ENCODE measurements at places on chromosomes 16 and 17.

DNA sequence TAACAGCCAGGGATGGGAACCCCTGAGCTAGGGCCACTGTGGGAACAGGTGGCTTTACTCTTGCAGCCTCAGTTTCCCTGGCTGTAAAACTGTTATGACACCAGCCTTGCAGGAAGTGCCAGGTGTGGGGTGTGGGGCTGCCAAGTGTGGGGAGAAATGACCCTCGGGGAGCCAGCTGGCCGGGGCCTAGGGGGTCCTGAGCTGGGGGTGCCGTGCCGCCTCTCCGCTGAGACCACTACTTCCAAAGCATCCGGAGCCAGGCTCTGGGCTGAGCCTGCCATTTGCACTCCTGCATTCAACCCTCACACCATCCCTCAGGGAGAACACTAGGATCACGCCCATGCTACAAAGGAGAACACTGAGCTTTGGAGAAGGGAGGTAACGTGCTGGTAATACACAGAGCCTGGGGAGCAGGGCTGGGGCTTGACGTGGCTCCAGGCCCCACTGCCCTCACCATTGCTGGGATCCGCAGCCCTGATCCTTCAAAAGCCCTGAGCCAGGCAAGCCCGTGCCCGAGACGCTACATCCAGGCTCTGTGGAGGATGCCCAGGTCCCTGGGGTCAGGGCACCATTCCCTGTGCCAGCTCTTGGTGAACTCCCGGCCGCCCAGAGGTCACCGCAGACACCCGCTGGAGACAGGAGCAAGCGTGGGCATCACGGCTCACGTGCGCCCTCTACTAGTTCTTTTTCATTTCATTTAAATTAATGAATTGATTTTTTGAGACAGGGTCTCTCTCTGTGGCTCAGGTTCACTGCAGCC is 28.8 kb upstream of the GINS2 start:
- no peaks in the 10 kb centered on the region for H3K36me3 ChIP-seq
- H3K4me3 ChIP-seq: no peak overlapping the region
- peak; percentile 29 for DNase-seq
- H3K27ac ChIP-seq: no peak overlapping the region

- DNase-seq: no peak
- no peaks in the 10 kb centered on the region for H3K4me1 ChIP-seq
Measured at GRCh38 chr16:23924128-23924527, 88.3 kb downstream of the PRKCB start.

GRCh38 chr17:75691801-75692626 is 24.9 kb downstream of the SAP30BP start:
- peaks cover 67% of the 10 kb centered on the region for H3K36me3 ChIP-seq
- no peak overlapping the region for H3K4me3 ChIP-seq
- no peak for DNase-seq
- no peaks in the 10 kb centered on the region for H3K27me3 ChIP-seq
- H3K4me1 ChIP-seq: peaks cover 32% of the 10 kb centered on the region
- no peak overlapping the region for H3K27ac ChIP-seq

GRCh38 chr17:14926526-14927122 is 338.5 kb downstream of the PMP22 start:
- no peaks in the 10 kb centered on the region for H3K27me3 ChIP-seq
- DNase-seq: peak; percentile 5
- no peaks in the 10 kb centered on the region for H3K36me3 ChIP-seq
- H3K4me1 ChIP-seq: no peaks in the 10 kb centered on the region
- no peak overlapping the region for H3K4me3 ChIP-seq

GRCh38 chr16:85697431-85697830 is 8.7 kb upstream of the GINS2 start:
- DNase-seq: no peak
- H3K27me3 ChIP-seq: peaks cover 2% of the 10 kb centered on the region
- no peak overlapping the region for H3K4me3 ChIP-seq

- no peak overlapping the region for H3K27ac ChIP-seq
- peak; percentile 53 for DNase-seq
- H3K36me3 ChIP-seq: no peaks in the 10 kb centered on the region
- H3K4me1 ChIP-seq: peaks cover 53% of the 10 kb centered on the region
Measured at GRCh38 chr17:1203111-1203966, 23.6 kb upstream of the ABR start.

DNA sequence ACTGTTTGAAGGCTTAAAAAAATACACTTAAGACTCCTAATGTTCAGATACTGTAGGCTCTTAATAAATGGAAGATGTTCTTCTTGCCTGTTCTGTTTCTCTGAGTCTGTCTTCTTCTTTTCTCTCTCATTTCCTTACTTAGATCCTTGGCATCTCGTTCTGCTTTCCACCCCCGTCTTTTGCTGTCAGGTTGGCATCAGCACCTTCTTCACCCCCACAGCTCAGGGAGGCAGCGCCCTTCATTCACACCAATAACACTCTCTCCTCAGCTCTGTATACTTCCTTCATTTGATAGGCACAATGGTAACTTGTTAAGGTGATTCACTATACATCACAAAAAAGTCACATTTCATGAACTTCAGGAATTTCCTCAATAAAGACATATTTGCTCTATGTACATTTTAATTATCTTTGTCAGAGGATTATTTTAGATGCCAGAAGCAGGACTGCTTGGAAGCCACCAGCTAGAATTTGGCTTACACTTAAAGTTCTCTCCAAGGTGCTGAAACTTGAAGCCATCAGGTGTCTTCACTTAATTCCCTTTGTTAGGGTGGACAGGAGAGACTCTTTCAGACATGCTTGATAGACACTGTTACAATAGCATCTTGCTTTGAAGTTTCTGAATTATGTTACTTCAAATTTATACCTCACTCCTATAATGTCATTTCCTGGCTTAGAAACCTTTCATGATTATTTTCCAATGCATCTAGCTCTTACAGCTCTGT is 670.1 kb upstream of the C16orf82 start:
- no peak for DNase-seq
- H3K36me3 ChIP-seq: no peaks in the 10 kb centered on the region
- no peaks in the 10 kb centered on the region for H3K27me3 ChIP-seq
- H3K27ac ChIP-seq: no peak overlapping the region

DNA sequence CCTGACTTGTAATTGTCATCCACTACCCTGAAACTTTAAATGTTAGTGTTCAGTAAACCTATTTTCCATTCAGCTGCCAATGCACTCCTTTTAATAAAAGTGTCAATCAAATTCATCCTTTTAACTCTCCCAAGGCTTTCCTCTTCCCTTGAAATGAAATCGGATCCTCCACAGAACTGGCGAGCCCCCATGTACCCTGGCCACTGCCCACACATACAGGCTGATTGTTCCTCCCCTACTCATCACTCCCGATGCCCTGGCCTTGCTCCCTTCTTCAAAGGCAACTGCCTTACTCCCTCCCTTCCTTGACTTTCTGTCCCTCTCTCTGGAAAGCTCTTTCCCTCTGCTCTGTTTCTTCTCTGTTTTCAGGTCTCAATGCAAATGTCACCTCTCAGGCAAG is 7.6 kb downstream of the KRT33A start:
- peaks cover 39% of the 10 kb centered on the region for H3K4me1 ChIP-seq
- H3K27ac ChIP-seq: no peak overlapping the region
- no peak overlapping the region for H3K4me3 ChIP-seq

GRCh38 chr17:48646183-48647102 is 20.3 kb upstream of the HOXB9 start:
- peaks cover 7% of the 10 kb centered on the region for H3K4me1 ChIP-seq
- DNase-seq: no peak
- H3K27ac ChIP-seq: no peak overlapping the region
- H3K27me3 ChIP-seq: peaks cover 67% of the 10 kb centered on the region
- H3K4me3 ChIP-seq: peak overlapping the region; percentile 51

DNA sequence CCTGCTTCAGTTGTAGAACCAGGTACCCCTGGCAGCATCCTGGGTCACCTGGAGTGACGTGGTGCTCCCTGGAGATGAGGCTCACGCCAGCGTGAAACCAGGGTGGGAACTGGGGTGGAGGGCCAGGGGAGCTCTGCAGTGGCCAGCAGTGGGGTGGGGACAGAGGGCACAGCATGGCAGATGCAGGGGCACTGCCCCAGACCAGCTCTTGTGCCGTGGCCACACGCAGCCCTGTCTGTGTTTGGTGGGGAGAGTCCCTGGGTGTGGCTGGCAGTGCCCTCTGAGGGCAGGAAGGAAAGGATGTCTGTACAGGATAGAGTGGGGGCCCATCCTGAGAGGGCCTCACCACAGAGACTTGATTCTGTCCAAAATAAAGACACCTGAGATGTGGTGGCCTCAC is 24.5 kb downstream of the ZNF750 start:
- peaks cover 15% of the 10 kb centered on the region for H3K36me3 ChIP-seq
- no peak overlapping the region for H3K4me3 ChIP-seq
- peaks cover 4% of the 10 kb centered on the region for H3K4me1 ChIP-seq
- H3K27me3 ChIP-seq: no peaks in the 10 kb centered on the region
- no peak for DNase-seq

DNA sequence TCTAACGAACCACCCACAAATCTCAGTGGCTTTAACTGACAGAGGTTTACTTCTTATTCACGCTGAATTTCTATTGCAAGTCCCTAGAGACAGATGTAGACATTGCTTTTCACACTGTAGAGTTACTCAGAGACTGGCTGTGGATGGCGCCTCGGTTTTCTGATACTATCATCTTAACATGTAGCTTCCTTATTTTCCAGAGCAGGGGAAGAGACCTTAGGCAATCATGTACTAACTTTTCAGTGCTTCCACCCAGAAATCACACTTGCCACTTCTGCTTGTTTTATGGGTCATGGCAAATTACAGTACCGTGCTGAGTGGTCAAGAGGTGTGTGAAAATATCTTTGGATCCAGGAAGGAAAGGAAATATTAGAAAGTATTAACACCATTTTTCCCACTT is 65.4 kb downstream of the MAF start:
- DNase-seq: no peak
- no peaks in the 10 kb centered on the region for H3K36me3 ChIP-seq
- no peak overlapping the region for H3K4me3 ChIP-seq
- no peaks in the 10 kb centered on the region for H3K27me3 ChIP-seq
- H3K27ac ChIP-seq: no peak overlapping the region

DNA sequence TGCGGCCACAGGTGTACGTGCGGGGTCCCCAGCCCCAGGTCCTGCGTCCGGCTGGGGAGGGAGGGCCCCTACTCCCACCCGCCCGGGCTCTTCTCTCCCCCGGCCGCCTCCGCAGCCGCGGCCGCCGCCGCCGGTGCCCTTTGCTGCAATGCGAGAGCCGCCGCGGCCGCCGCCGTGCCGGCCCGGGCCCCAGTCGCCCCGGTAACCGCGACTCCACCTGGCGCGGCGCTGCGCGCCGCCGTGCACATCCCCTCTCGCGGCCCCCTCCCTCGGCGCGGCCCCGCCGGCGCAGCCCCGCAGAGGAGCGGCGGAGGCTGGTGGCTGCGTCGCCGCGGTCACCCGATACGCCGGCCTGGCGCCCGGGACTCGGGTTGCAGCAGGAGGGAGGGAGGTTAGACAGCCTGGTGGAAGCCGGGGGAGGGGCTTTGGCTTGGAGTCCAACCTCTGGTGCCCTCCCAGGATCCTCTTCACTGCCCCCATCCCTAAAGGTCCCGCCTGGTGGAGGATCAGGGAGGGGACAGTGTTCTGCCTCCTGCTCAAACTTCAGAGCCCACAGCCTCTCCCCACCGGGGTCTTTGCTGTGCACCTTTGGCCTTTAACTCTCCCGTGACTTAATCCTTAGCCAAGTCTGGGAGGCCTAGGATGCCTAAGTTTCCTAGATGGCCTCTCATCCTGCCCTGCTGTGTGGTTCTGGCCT is 32.9 kb downstream of the SRCIN1 start:
- no peak overlapping the region for H3K27ac ChIP-seq
- H3K4me3 ChIP-seq: peak overlapping the region; percentile 52
- H3K27me3 ChIP-seq: peaks cover 26% of the 10 kb centered on the region
- no peaks in the 10 kb centered on the region for H3K36me3 ChIP-seq

GRCh38 chr17:13599864-13600263 is 1.9 kb downstream of the HS3ST3A1 start:
- H3K4me1 ChIP-seq: peaks cover 14% of the 10 kb centered on the region
- DNase-seq: no peak
- no peak overlapping the region for H3K4me3 ChIP-seq
- H3K27ac ChIP-seq: no peak overlapping the region

DNA sequence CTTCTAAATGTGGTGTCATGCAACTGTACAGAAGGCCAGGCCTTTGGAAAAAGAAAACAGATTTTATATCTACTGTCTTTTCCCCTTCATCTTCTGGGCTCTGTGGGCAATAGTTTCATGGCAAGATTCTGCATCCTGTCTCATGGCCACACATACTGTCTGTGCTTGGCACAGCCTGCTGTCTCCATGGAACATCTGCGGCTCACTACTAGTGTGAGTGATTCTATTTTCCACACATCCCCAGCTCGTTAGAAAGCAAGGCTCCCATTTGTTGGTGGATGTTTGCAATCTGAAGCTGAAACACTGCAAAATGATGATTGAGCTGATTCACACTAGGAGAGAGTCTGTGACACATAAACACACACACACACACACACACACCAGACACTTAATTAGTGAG is 32.4 kb downstream of the CACNG3 start:
- H3K4me1 ChIP-seq: no peaks in the 10 kb centered on the region
- H3K36me3 ChIP-seq: no peaks in the 10 kb centered on the region
- no peak overlapping the region for H3K4me3 ChIP-seq

DNA sequence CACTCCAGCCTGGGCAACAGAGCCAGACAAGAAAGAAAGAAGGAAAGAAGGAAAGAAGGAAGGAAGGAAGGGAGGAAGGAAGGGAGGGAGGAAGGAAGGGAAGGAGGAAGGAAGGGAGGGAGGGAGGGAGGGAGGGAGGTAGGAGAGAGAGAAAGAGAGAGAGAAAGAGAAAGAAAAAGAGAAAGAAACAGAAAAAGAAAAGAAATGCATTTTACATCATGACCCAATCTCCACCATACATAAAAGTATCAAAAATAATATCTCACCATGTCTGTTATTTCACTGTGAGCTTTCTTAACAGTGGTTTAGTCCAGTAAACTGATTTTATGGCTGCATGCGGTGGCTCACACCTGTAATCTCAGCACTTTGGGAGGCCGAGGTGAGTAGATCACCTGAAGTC is 70.0 kb downstream of the CYTH1 start:
- no peak overlapping the region for H3K27ac ChIP-seq
- no peak for DNase-seq
- H3K4me1 ChIP-seq: peaks cover 41% of the 10 kb centered on the region
- no peak overlapping the region for H3K4me3 ChIP-seq

DNA sequence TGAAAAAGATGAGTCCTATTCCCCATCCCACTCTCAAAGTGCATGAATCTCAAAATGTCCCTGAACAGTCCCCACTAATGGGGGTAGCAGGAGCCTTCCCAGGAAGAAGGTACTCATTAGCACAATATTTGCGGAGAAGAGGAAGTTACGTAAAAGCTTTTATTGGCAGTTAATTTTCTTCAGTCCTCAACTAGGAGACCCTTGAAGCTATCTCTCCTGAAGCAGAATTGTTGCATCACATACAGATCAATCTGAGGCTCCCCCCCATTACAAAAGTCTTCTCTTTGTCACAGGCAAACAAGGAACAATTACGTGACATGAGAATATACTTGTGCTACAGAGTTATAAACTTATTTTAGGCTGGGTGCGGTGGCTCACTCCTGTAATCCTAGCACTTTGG is 14.2 kb downstream of the SLFN12L start:
- DNase-seq: no peak
- H3K27me3 ChIP-seq: no peaks in the 10 kb centered on the region
- peaks cover 26% of the 10 kb centered on the region for H3K4me1 ChIP-seq
- peak overlapping the region; percentile 57 for H3K27ac ChIP-seq

- no peaks in the 10 kb centered on the region for H3K27me3 ChIP-seq
- H3K27ac ChIP-seq: no peak overlapping the region
- no peak for DNase-seq
- H3K4me1 ChIP-seq: peaks cover 8% of the 10 kb centered on the region
- no peaks in the 10 kb centered on the region for H3K36me3 ChIP-seq
Measured at GRCh38 chr17:185445-186138, 4.1 kb upstream of the DOC2B start.

Measured in T-cell (primary cell).